ENCODE measurements at places on chromosomes 1 and 21. TPM values are rescaled to one million over a fixed set of nuclear protein-coding genes. Genes with fewer than 3 reads are reported as not detected.

Gene GPR37L1
- not detected for total RNA-seq

Gene TEX38
- total RNA-seq, result not detected

Gene S100A1
- total RNA-seq, result 0.99 TPM

Gene SPATA46
- not detected for total RNA-seq

Gene FAM3B
- not detected for total RNA-seq

Gene GUCA2A
- not detected for total RNA-seq

Gene ZNF648
- total RNA-seq, result not detected

DNA sequence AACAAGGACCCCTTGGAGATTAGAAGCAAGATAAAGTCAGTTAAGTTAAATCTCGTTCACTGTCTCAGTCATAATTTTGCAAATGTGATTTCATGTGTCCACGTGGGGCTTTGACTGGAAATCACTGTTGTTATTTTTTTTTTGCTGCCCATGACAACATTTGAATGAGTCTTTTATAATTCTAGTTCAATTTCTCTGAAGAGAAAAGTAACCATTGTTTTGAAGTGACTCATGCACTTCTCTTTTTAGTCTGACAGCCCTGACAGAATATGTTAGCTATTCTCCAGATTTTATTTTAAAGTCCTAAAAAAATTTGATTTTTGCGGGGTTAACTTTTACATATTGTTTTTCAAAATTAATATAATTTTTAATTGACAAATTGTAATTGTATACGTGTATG, 30.7 kb upstream of the NLRP3 start:
- DNase-seq, result no peak

DNA sequence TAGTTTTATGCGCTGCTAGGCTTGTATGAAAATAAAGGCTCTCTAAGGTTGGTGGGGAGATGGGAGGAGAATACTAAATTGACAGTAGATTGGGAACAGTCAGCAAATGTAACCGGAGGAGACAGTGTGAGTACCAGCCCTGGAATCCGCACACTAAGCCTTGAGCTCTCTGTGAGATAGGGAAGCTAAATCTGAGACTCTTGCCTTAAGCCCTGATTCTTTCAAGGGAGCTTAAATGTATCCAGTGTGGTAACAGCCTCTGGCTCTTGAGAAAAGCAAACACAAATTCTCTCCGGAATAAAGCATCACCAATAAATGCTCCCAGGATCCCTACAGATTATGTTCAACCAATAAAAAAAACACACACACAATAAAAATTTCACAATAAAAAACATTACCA, 33.0 kb upstream of the PDPN start:
- DNase-seq, result no peak

GRCh38 chr1:47323599-47324031, 9.7 kb upstream of the STIL start:
- no peak for DNase-seq

DNA sequence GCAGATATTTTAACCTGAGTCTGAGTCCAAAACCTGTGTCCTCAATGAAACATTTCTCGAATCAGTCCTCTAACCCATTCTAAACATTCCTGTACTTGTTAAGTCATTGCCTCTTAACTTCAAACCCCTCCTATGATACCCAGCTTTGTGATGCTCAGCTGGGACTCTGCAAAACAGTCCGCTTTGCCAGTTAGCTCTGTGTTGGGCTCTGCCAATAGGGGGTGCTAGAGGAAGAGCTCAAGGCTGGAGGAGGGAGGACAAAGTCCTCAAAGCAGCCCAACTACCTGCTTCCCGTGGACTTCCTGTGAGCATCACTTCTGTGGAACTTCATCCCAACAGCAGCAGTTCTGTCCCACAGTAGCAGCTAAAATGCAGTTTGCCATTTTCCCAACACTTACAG, 38.1 kb upstream of the SYT14 start:
- no peak for DNase-seq

GRCh38 chr1:215393476-215393875, 173.6 kb upstream of the KCTD3 start:
- no peak for DNase-seq

DNA sequence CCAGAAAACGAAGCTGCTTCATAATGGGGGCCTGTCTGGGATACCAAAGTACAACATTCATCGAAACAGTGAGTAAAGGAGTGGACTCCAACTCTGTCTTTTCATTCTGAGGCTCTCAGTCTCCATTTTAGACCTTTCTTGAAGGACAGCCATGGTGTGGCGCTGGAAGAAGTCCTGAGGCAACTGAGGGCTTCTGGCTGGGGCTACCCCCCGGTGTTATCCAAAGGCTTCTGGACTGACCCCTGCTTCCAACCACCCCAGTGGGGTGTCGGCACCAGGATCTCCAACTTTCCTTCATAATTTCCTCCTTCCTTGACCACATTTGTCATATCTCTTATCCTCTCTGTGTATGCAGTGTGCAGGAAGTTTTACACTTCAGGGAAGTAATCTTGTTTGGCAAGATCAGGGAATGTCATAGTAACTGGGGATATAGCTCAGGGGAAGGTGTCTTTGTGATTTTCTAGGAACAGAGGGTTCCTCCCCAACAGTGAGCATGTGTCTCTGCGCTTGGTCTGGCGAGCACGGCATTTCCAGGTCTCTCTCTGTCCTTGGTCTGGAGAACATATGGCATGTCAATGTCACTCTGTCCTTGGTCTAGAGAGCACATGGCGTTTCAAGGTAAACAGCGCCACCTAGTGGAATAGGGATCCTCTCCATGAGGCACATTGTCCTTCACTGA, 19.4 kb upstream of the BSDC1 start:
- peak; percentile 21 for DNase-seq

DNA sequence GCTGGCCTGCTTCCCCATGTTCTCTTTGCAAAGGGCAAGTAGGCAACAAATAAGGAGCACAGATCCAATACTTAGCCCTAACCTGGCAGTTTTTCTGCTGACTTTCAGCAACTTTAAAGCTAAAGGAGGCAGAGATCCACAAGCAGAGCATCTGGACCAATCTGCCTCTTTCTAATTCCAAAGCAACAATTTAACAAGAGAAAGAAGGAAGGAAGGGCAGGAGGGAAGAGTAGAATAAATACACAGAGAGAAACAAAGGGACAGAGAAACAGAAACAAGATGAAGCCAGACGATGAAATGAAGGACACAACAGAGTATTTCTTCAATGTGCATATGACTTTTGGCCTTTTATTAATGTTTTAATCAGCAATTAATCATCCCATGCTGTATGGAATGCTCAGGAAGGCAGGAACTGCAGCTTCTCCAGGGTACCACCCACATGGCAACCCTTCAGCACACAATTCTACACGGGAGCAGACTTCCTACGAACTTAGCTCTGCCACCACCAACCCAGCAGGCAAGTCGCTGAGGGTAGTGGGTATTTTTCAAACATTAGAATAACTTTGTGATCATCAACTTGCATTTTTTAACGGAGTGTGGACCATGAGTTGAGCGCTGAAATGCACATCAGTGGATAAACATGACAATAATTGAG, 15.3 kb downstream of the CLCC1 start:
- DNase-seq, result no peak

DNA sequence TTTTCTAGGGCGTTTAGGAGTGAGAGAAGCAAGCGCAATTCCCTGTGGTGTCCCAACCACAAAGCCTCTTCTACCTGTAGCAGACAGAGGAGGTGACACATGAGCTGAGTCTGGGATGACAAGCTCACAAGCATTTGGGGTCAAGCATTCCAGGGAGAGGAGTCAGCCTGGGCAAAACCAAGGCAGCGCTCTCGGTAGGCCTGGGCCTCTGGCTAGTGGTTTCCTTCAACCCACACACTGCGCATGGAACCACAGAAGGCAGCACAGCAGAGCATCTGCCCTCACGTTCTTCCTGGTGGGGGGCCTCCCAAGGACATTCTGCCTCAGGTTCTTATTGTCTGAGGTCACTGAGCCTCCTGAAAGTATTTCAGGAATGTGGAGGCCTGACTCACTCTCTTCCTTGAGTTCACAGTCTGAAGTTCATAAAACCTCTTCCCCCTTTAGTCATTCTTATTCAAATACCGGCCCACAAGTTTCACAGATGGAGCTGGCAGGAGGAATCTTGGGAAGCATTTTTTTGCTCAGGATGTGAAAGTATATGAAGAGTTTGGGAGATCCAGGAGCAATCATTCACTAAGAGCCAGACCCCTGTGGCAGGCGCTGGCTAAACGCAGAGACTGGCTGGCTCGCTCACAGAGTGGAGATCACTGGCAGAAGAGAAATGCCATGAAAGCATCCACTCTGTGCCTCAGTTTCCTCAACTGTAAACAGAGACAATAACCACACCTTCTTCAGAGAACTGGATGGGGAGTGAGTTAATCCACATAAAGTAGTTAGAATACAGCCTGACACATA, 26.8 kb downstream of the CCN1 start:
- peak; percentile 98 for DNase-seq
